Mesenteric fat pad (tissue), 1 donor: ENCODE measurements at places on chromosomes 3 and 15. TPM values are rescaled to one million over a fixed set of nuclear protein-coding genes. Genes with fewer than 3 reads are reported as not detected.

- no peak for DNase-seq
Observed at GRCh38 chr3:22960105-22960984, 242.8 kb upstream of the UBE2E2 start.

DNA sequence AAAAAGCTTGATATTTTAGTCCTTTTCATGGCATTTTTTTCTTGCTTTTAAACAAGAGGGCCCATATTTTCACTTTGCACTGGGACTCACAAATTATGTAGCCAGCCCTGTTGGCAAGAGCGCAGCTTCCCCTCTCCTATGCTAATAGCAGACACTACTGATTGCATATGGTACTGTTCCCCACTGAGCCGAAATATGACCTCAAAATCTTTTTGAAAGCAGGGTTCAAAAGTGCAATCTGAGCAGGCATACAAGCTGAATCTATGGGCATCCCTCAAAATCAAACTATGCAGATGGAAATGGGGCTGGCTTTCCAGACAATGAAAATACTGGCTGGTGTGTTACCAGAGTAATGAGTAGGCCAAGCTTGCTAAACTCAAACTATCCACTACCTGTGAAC, 225.2 kb upstream of the SETMAR start:
- DNase-seq, result no peak

DNA sequence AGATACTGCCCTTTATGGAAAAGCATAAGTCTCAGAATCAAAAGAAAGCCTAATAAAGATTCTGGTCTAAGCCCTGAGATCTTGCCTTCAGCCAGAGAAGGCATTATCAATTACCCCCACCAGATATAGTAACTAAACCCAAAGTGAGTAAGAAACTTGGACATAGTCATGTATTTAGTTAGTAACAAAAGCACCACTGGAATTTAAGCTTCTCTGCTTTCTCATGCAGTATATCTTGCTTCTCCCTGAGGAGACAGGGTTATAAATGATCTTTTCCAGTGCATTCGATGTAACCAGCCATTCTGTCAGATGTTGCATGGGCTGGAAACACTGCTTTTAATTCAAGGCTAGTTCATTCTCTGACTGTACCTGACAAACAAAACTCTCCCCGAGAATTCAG, 946.7 kb downstream of the NAALADL2 start:
- no peak for DNase-seq

GRCh38 chr15:80517290-80517689, 113.1 kb downstream of the ARNT2 start:
- no peak for DNase-seq

DNA sequence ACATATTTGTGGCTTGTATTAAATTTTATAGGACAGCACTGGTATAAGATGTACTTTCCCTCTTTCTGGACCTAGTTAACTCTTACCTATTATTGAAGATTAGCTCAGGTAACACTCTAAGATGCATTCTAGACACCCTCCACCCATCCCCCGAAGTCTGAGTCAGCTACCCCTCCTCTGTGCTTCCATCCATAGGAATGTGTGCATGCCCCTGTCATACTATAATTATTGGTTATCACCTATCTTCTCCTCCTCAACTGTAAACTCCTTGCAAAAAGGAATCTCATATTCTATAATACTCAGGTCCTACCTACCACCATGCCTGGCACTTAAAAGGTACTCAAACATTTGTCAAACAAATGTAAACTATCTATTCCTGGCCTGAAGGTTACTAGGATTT, 3.0 kb downstream of the PEAK1 start:
- DNase-seq, result no peak

The TRA2B gene
- 117 TPM for total RNA-seq

DNA sequence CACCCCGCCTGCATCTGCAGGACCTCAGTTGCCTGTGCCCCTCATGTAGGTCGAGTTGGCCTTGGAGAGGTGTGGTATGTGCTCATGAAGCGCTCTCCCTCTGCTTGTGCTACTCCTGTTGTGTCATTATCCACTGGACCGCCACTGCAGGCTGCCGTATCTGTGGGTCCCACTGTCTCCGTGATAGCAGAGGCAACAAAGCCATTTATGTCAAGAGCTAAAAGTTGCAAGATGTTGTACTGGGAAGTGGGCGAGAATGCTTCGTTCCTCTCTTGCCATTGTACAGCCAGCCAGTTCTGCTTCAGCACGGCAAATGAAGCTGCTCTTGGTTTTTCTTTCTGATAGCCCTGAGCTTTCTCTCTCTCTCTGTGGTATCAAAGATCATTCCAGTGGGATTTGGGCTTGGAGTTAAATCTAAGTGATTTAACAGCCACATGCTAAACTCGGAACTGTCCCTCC, 89.0 kb downstream of the TMEM212 start:
- DNase-seq, result no peak

DNA sequence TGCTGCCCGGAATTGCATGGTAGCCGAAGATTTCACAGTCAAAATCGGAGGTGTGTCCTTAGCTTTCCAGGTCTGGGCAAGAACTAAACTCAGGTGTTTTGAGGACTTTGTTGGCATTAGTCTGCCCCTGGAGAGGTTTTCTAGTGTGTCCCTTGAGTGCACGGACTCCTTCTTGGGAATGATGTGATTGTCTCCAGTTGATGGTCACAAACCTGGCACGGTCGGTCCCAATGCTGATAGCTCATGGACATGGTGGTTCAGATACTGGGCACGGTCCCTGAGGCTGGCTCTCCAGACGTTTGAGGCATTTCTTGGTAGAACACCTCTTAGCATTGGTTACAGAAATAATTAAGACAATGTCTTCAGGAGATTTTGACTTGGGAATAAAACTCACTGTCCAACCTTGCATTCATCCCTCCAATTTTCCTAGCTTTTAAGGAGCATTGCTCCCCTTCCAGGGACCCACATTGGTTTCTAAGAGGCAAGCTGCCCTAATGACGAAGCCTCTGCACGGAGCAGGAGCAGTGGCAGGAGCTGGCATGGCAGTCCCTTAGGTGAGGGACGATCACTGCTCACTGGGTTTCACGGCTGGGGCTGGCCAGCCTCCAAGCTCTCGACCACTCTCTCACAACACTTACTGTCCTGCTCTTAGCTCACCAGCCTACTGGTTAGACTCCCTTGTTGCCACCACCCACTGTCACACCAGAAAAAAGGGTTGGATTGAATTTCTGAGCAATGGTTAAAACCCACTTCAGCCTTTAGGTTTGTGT, 68.1 kb downstream of the PGPEP1L start:
- DNase-seq, result peak; percentile 41

- DNase-seq, result no peak
Observed at GRCh38 chr15:78933823-78934654, 10.8 kb downstream of the CTSH start.

GRCh38 chr3:147987549-147987948, 578.4 kb downstream of the ZIC1 start:
- DNase-seq, result no peak

The IL5RA gene
- total RNA-seq, result not detected

DNA sequence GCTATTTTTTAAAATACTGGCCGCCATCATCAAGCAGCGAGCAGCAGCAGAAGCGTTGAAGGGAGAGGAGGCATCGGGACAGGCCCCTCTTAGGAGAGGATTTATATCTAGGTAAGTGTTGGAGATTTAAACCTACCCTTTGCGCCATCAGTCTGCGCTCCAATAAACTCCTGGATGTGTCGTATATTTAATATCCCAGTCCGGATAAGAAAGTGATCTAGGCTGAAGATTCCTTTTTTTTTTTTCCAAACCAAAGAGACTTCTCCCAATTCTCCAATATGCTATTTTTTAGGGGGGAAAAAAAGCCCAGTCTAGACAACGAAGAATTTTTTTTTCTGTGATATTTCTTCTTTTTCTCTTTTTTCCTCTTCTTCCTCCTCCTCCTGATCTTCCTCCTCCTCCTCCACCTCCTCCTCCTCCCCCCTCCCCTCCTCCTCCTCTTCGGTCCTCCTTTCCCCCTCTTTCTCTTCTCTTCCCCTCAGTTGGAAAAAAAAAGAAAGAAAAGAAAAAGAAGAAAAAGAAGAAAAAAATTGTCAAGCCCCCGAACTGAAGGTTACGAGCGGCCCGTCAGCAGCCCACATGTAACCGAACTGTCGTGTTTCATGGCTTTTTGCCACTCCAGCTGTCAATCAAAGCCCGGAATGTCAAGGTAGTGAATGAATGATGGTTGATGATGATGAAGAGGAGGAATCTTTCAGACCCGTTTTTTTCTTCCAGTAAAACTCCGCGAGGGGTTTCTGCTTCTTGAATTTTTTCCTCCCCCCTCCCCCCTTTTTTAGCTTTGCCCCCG, 835 bp downstream of the MEIS2 start:
- no peak for DNase-seq

DNA sequence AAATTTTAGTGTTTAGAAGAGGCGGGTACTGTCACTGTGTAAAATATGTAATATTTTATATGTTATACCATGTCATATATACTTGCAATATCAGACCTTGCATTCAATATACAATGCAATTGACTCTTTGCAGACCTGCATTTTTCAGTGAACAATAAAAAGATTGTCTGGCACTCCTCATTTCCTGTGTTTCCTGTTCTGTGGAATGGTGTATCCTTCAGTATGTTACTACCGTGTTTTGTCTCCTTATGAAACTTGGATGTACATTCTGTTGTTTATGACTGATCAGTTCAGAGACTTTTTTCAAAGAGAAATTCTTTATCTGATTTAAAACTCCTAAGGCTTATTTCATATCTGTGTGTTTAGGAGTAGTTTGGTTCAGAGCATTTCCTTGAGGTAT, 31.5 kb downstream of the APH1B start:
- DNase-seq, result no peak

The CRYBG3 gene
- total RNA-seq, result 39.4 TPM

DNA sequence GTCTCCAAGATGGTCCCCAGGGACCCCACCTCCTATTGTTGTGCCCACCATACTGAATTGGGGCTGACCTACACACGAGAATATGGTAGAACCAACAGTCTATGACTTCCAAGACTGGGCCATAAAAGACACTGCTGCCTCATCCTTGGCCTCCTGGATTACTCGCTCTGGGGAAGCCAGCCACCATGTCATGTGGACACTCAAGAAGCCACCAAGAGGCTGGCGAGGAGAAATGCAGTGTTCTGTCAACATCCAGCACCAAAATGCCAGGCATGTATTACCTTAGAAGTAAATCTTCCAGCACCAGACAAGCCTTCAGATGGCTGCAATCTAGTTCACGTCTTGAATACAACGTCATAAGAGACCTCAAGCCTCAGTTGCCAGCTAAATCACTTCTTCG, 17.1 kb upstream of the TPM1 start:
- DNase-seq, result no peak

DNA sequence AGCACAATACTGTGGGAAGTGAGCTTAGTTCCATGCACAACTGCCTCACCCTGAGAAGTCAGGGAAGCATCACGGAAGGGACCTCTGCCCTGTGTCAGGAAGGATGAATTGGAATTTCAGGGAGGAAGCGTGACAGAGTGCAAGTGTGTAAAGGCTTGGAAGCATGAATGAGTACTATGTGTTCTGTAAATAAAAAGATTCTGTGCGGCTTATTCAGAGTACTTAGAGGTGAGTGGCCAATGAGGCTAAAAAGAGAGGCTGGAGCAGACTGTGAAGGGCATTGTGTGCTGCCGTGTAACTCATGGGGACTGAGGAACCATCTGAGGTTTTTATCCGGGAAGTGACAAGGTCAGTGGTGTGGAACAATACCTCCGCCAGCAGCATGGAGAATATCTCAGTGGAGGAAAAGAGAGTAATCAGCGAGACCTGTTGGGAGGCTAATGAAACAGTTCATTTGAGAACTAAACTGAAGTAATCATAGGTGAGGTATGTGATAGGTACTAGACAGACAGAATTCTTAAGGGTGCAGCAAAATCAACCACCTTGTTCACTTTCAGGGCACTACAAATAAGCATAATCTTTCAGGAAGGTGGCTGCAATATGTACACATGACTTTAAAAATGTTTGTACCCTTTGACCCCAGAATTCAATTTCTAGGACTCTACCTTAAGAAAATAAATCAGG, 64.9 kb upstream of the SPRED1 start:
- DNase-seq, result no peak

The SHISA5 gene
- 170 TPM for total RNA-seq

The RAB7A gene
- 344 TPM for total RNA-seq

GRCh38 chr15:83652626-83653204, 1.2 kb upstream of the ADAMTSL3 start:
- DNase-seq, result no peak

- DNase-seq, result no peak
Observed at GRCh38 chr15:65877749-65878148, 8.5 kb downstream of the RAB11A start.

The LRRC31 gene
- total RNA-seq, result not detected

The TRH gene
- not detected for total RNA-seq

The RASGRF1 gene
- total RNA-seq, result not detected

The NR2E3 gene
- not detected for total RNA-seq

DNA sequence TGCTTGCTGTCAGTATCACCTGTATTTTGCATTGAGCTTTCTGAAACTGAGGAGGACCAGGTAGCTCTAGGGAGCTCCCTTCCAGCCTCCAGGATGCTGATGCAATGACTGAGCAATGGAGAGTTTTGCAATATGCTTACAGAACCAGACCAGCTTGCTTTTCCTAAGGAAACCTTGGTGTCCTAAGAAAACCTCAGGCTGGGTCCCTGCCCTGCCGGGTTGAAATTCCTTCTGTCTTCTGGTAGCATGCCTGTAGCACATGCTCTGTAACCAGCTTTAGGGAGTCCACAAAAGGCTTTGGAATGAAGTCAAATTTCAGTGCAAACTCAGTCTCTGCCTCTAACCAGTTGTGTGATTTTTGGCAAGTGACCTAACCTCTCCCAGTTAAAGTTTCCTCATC, 65.8 kb upstream of the GSK3B start:
- no peak for DNase-seq

The ATP1B3 gene
- total RNA-seq, result 354 TPM

DNA sequence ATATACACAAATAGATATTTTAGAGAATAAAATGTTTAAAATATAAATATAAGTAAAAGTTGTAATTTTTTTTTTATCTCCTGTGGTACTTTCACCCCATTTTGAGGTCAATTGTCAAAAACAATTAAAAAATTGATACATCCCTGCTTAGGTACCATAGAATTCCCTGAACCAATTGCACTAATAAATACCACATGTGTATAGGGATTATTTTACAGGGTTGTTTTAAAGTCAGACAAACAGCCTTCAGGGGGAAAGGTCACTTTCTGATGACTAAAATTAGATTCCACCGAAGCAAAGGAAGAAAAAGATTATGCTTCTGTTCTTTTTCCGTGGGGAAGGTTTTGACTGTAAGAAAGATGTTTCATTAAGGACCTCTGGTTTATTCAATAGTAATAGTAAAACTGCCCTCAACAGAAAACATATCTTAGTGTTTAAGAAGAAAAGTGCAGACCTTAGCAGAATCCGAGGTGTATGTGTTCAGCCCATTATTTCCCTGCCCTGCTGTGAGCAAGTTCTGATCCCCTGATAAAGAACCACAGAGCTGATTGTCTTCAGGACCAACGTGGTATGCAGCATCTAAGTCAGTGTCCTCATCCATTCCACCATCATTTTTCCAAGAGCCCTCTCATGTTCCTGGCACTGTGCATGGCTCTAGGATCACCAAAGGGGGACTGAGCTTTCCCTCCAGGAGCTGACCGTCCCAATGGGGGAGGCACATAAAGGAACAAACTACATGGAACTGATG, 132.9 kb upstream of the IL12A start:
- DNase-seq, result no peak

- DNase-seq, result no peak
Observed at GRCh38 chr3:129605203-129605921, 1.1 kb downstream of the PLXND1 start.

The CCR3 gene
- not detected for total RNA-seq

- DNase-seq, result no peak
Observed at GRCh38 chr15:27271258-27271657, 300.3 kb downstream of the GABRG3 start.
